ENCODE measurements at places on chromosomes 16 and 17.

GRCh38 chr17:14016858-14017257 is 52.4 kb upstream of the COX10 start:
- DNase-seq: no peak

- DNase-seq: no peak
Observed at GRCh38 chr16:77732241-77732946, 10.1 kb downstream of the NUDT7 start.

- DNase-seq: no peak
Observed at GRCh38 chr16:72159386-72159785, 12.6 kb downstream of the PMFBP1 start.

DNA sequence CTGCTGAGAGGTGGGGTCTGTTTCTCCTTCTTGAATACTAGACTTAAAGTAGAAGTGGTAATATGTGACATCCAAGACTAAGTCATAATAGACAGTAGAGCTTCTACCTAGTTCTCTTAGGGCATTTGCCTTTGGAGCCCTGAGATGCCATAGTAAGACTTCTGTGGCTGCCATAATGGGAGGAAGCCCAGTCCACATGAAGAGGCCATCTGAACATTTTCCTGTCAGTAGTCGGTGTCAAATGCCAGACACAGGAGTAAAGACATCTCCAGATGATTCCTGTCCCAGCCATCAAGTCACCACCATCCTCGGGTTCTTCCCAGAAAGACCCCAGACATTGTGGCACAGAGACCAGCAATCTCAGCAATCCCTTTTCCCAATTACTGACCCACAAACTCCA is 58.1 kb upstream of the IRX6 start:
- DNase-seq: no peak

DNA sequence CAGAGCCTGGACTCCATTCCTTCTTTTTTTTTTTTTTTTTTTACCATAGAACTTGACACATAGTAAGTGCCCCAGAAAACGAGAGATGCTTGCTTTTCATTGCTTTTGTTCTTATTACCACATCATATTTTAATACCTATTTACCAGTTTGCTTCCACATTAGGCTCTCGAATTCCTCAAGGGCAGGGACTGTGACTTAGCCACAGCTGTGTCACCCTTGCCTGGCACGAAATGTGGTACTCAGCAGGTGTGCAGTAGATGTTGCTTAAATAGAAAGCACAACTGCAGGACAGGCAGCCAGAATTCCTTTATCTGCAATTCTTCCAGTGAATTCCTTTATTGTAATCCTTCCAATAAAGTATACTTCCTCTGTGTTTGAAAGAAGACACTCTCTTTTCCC is 393.0 kb downstream of the HAPSTR1 start:
- no peak for DNase-seq

DNA sequence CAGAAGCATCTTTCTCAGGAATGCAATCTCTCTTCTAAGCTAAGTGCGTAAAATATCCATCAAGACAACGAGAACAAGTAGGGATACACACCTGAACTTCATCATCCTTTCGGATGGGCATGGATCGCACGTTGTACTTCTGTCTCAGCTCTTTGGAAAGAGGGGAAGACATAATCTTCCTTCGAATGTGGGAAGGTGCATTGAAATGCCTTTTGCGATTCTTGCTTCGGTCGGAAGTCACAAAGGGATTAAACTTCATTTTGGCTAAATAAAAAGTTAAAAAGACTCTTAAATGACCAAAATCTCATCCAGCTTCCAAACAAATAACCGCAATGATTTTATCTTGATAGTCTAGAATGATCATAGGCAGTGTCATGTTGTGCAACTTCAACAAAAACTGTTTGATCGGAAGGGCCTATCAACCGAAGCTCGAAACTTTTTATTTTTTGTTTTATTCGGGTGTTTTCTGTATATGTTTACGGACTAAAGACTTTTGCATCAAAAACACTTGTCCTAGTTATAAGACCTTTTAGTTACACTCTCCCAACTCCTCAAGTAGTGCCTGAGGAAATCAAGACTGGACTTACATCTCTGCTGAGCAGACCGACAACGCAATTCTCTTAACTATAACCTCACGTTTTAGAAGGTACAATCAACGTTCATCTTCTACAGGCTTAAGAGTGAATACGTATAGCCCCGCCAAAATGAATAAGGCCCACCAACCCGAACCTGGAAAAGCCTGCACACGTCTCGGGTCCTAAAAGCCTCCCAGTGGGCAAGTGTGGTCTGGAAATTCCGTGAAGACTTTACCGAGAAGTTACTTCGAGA is 727 bp downstream of the RPL26 start:
- no peak for DNase-seq

- DNase-seq: no peak
Observed at GRCh38 chr16:74451951-74452758, 30.9 kb upstream of the CLEC18B start.

GRCh38 chr17:55448681-55449080 is 27.0 kb upstream of the MMD start:
- no peak for DNase-seq

DNA sequence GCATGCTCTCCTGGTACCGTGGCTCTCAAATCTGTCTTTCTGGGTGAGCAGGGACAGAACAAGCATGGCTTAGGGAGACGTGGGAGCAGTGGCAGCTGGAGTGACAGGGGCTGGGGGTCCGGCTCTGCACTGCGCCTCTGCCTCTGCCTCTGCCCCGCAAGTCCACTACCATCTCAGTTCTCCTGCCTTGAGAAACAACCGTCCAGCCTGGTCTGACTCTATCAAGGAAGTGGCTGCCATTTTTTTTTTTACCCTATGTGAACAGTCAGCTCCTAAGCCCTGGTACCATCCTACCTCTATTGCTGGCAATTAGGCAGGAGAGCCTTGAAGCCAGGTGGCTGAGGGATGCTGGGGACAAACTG is 16.1 kb downstream of the HIC1 start:
- DNase-seq: no peak

- DNase-seq: no peak
Observed at GRCh38 chr16:48580925-48581500, 29.0 kb downstream of the N4BP1 start.

DNA sequence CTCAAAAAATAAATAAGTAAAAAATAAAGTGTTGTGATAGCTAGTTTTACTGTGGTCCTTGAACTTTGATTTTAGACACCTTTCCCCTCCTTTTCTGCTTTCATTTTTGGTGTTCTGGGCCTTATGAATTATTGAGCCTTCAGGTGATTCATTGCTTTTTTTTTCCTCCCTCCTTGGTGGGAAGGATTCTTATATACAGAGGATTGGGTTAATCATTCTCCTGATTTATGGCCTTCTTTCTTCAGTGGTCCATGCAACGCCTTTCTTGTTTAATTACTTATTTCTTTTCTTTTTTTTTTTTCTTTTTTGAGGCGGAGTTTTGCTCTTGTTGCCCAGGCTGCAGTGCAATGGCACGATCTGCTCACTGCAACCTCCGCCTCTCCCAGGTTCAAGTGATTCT is 8.0 kb upstream of the MYL4 start:
- DNase-seq: no peak

DNA sequence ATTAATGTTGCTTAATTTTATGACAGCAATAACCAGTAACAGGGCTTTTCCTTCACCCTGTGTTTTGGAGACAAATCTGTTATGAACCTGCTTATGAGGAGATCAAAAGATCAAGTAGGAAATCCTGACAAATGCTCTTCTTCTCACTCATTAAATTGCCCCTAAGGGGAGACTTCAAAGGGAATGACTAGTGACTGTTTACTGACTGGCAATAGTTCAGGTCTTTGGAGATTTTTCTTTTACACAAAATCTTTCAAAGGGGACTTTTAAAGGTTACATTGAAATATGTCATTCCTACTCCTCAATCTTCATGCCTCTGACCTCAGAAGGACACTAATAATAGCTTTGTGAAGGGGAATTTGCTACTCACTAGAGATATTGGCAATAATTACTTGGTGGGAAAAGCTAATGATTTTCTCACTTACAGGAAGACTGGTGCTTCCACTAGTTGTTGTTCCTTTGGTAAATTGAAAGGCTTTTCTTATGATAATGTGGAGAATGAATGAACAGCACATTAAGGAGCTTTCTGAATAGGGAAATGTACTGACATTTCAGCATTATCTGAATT is 292.9 kb upstream of the CA10 start:
- no peak for DNase-seq

DNA sequence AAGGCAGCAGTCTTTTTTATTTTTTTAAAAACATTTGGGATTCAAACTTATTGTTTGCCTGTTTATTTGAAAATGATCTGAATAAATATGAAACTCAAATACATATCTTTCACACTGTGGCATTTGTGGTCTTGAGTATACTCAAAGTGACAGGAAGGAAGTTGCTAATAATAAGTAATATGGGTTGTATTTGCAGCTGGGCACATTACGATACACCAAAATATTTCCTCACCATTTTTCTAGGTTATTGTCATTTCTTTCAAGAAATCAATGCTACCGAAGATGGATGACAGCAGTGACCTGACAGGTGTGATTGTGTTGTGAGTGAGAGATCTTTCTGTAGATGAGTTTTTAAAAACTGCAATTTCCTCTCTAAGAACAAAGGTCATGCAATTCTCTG is 665.7 kb downstream of the CDH8 start:
- no peak for DNase-seq

- peak; percentile 36 for DNase-seq
Observed at GRCh38 chr17:412211-413015, 59.8 kb upstream of the RPH3AL start.

GRCh38 chr17:42484304-42484703 is 25.6 kb downstream of the ATP6V0A1 start:
- DNase-seq: no peak

DNA sequence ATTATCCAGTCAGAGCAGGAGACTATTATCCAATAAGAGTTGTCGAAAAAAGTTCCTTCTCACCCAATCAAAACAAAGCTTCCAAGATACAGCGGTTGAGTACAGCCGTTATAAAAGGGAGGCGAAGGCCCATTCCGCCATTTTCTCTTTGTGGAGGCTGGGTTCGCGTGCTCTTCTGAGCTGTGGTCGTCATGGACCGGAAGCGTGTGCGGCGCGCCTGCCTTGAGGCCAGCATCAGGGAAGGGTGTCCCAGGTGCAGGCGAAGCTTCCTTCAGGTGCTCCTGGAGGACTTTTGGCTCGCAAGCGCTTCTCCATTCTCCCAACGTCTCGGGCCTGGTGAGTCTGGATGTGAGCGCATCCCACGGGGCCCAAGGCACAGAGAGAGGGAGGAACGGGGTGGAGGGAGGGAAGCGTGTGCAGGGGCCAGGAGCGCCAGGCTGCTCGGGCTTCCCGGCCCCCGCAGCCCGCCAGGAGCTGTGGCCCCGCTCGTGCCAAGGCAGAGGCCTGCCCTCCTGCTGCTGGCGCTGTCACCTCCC is 99.2 kb downstream of the GOSR1 start:
- DNase-seq: no peak

DNA sequence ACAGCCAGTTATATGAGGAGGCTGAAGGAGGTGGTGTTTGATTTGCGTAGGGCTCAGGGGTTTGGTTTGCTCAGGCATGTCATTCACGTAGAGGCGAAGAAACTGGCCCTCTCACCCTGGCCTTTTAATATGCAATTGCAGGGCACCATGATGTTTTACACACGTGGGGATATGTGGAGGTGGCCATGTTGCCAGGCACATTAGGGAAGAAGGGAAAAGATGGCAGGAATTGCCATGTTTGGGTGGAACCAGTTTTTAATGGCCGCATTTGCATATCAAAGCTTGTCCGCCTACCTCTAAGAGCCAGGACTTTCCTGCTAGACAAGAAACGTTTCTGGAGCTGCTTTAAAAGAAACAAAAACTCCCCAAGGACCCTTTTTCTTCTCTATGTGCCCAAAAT is 1483.7 kb upstream of the GOT2 start:
- DNase-seq: no peak

DNA sequence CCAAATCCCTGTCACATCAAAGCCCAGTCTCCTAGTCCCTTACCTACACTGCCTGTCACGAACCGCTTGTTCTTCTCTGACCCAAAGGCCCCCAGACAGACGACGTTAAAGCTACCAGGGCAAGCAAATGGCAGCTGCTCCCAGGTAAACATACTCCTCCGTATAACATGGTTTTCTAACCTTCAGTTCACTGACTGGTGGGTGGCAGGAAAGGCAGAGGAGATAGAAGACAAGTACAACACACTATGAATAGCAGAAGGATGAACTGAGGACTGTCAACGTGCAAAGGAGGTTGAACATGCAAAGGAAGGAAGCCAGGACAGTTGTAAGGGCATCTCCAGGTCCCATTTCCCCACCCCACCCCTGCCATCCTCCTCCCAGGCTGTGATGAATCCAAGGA is 449.8 kb downstream of the SHISA9 start:
- no peak for DNase-seq

DNA sequence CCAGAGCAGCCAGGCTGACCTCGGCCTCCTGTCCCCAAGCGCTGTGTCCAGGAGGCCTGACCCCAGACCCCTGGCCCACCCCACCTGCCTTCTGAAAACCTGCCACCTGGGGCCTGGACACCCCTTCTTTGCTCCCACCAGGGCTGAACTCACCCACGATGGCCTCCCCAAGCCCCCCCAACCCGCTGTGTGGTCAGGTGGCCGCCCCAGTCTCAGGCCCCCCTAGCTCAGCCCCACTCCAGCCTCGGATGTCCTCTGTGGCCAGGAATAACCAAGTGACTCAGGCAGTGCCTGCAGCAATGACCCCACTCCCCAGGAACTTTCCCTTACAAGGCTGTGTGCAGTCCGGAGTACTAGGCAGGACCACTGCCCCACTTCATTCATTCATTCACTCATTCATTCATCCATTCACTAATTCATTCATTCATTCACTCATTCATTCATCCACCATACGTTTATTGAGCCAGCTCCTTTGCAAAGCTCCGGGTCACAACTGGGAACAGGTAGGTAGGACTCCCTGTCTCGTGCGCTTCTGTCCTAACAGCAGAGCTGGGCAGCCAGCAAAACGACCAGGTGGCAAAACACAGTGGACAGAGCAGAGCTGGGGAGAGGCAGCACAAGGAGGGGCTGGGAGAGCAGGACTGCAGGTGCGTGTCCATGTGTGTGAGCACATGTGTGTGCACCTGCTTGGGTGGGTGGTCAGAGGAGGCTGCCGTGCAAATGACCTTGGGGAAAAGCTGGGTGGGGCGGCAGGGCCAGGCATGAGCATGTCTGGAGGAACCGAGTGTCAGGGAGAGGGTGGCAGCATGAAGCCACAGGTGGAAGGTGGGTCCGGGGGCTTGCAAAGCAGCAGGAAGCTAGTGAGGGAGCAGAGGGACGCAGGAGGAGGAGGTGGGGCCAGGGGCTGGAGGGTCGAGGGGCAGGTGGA is 75.8 kb upstream of the CBX4 start:
- DNase-seq: no peak

- DNase-seq: no peak
Observed at GRCh38 chr16:56344518-56345405, 80.6 kb downstream of the AMFR start.

- no peak for DNase-seq
Observed at GRCh38 chr16:15523092-15523541, 88.7 kb downstream of the BMERB1 start.

GRCh38 chr16:78770353-78771091 is 671.1 kb downstream of the WWOX start:
- no peak for DNase-seq
